ENCODE measurements at places on chromosomes 13 and 19. TPM values are rescaled to one million over a fixed set of nuclear protein-coding genes. Genes with fewer than 3 reads are reported as not detected.
A peak's percentile ranks its signal among the peaks of the same experiment; 100 is the strongest.

Gene ZNF99
- total RNA-seq: not detected

Gene KIR3DL2
- not detected for total RNA-seq

Gene IFNL3
- total RNA-seq: not detected

Gene ZNF565
- total RNA-seq: 16.3 TPM

Gene SMAD9
- 21.5 TPM for total RNA-seq

Gene MEIOSIN
- not detected for total RNA-seq

Gene CD177
- total RNA-seq: 2.8 TPM

GRCh38 chr13:32454886-32455593 lies 27.1 kb upstream of the N4BP2L1 start:
- no peak for DNase-seq
- no peak overlapping the region for H3K4me3 ChIP-seq
- H3K27me3 ChIP-seq: no peaks in the 10 kb centered on the region
- peaks cover 31% of the 10 kb centered on the region for H3K36me3 ChIP-seq
- no peak overlapping the region for H3K27ac ChIP-seq

- H3K4me3 ChIP-seq: no peak overlapping the region
- H3K27me3 ChIP-seq: no peaks in the 10 kb centered on the region
- no peak overlapping the region for H3K27ac ChIP-seq
- no peak for DNase-seq
- H3K36me3 ChIP-seq: no peaks in the 10 kb centered on the region
Observed at GRCh38 chr19:12987781-12988180, 7.5 kb upstream of the NFIX start.

DNA sequence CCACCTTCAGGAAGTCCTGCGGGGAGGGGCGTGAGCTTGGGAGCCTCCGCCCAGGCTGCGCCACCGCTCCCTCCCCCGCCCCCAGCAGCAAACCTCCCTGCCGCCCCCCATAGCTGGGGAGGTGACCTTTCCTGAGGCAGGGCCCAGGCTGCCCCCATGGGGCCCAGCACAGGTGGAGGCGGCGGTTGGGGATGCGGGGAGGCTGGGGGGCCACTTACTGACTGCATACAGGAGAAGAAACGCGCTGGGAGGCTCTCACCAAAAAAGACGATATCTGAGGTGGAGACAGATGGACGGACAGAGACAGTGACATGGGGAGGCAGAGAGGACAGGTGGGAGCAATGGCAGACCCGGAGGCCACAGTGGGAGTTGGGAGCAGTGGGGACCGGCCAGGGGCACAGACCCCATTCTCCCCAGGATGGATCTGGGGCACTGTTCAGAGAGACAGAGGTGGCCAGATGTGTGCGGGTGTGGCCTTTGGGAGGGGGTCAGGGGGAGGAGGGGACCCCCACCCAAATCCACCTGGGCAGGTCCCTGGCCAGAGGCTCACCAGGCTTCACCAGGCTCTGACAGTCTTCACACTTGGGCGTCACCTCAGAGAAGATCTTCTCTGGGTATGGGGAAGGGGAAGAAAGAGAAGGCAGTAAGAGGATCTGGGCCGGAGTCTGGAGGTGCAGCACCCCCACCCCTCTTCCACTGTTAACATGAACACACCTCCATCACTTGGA lies 3.0 kb upstream of the RINL start:
- peaks cover 67% of the 10 kb centered on the region for H3K36me3 ChIP-seq
- H3K4me1 ChIP-seq: peaks cover 18% of the 10 kb centered on the region
- H3K27me3 ChIP-seq: no peaks in the 10 kb centered on the region
- no peak overlapping the region for H3K4me3 ChIP-seq
- no peak for DNase-seq
- H3K27ac ChIP-seq: no peak overlapping the region

DNA sequence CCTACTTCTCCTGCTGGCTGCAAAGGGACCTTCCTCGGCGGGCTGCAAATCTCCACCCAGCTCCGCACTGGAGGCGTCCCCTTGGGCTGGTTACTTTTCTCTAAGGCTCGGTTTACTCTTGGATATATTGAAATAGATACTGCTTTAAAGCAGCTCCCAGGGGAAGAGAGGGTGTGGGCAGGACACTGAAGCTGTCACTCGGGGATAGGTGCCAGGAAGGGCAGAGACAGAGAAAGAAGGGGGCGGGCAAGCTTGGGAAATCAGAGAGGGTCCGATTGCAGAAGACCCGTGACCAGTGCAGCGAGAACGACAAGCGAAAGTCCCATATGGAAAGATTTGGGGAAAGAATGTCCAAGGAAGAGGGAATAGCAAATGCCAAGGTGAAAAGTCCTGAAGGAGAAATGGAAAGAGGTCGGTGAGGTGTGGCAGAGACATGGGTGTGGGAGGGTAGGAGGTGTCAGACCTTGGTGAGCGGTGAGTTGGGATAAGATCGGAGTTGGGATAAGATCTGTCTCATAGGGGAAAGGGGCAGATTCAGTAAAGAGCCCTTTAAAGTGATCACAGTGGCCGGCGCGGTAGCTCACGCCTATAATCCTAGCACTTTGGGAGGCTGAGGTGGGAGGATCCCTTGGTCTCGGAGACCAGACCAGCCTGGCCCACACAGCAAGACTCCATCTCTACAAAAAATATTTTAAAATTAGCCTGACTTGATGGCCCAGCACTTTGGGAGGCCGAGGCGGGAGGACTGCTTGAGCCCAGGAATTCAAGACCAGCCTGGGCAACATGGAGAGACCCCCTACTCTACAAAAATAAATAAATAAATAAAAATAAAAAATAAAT lies 618 bp downstream of the THSD8 start:
- peak overlapping the region; percentile 81 for H3K4me3 ChIP-seq
- H3K4me1 ChIP-seq: peaks cover 21% of the 10 kb centered on the region
- H3K27me3 ChIP-seq: peaks cover 6% of the 10 kb centered on the region

DNA sequence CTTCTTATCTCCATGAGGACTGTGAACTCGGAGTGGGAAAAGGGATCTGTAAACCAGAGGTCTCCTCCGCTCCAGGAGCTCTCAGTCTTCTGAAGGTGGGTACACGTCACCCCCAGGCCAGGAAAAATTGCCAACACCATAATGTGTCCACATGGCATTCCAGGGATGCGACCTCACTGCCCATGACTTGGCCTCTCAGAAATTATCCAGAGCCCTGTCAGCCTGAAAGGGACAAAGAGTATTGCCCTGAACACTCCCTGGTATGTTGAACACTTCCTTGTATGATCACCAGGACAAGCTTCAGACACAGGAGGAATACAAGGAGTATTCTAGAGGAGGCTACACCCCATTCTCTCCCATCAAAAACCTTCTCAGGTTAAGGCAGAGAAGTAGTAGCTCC lies 81.0 kb upstream of the SLC7A1 start:
- H3K4me1 ChIP-seq: no peaks in the 10 kb centered on the region
- H3K27ac ChIP-seq: no peak overlapping the region
- DNase-seq: no peak
- H3K27me3 ChIP-seq: no peaks in the 10 kb centered on the region
- no peaks in the 10 kb centered on the region for H3K36me3 ChIP-seq
- no peak overlapping the region for H3K4me3 ChIP-seq

GRCh38 chr13:113009743-113010509 lies 40.9 kb downstream of the MCF2L start:
- no peak overlapping the region for H3K4me3 ChIP-seq
- no peaks in the 10 kb centered on the region for H3K36me3 ChIP-seq
- H3K27me3 ChIP-seq: no peaks in the 10 kb centered on the region
- no peak overlapping the region for H3K27ac ChIP-seq
- DNase-seq: peak; percentile 78
- peaks cover 17% of the 10 kb centered on the region for H3K4me1 ChIP-seq

GRCh38 chr13:21796775-21797514 lies 126.1 kb downstream of the FGF9 start:
- H3K4me3 ChIP-seq: no peak overlapping the region
- no peaks in the 10 kb centered on the region for H3K27me3 ChIP-seq
- no peak for DNase-seq
- H3K36me3 ChIP-seq: no peaks in the 10 kb centered on the region
- no peaks in the 10 kb centered on the region for H3K4me1 ChIP-seq

DNA sequence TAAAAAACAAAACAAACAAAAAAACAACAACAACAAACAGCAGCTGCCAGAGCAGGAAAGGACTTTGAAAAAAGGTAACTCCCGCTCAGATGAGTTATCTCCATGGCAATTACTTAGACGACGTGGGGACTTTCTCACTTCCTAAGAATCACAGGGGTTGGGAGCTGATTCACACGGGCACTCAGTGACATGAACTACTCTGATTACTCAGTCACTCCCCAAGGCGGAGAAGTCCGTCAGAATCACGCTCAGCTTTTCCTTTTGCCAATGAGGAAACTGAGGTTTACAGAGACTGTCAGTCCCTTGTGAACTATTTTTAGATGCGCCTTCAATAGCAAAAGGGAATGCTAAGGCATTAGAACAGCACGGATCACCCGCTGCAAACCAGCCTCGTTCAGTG lies 32.3 kb upstream of the MATK start:
- no peak overlapping the region for H3K27ac ChIP-seq
- no peak overlapping the region for H3K4me3 ChIP-seq
- no peak for DNase-seq
- peaks cover 3% of the 10 kb centered on the region for H3K4me1 ChIP-seq
- peaks cover 18% of the 10 kb centered on the region for H3K27me3 ChIP-seq

DNA sequence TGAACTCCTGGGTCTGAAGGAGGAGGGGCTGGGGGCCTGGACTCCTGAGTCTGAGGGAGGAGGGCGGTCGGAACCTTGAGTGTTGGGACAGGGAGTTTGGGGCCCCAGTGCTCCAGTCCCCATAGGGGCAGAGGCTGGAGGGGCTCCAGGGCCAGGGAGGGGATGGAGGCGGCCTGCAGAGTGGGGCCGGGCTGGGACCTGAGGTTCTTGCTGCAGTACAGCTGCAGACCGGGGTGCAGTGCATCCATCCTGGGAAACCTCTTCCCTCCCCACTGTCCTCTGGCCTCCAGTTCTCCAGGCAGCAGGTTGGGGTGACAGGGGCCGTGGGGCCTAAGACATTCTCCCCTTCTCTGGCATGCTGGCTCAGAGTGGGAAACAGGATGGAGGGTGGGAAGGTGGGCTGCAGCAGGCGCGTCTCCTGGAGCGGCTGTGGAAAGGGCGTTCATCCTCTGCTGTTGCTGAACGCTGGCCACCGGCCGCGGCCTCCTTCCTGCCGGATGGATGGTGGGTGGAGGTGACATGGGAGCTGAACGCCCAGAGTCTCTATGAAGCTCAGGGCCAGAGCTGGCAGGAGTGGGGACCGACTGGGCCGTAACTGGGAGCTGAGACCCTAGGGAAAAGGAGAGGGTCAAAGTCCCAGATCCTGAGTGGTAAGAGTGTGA lies 1.6 kb downstream of the BRSK1 start:
- DNase-seq: no peak
- H3K36me3 ChIP-seq: no peaks in the 10 kb centered on the region
- no peak overlapping the region for H3K4me3 ChIP-seq
- H3K27ac ChIP-seq: peak overlapping the region; percentile 89
- H3K27me3 ChIP-seq: peaks cover 34% of the 10 kb centered on the region

GRCh38 chr19:48635263-48635965 lies 1.8 kb downstream of the DBP start:
- peak; percentile 75 for DNase-seq
- peak overlapping the region; percentile 96 for H3K27ac ChIP-seq
- H3K4me3 ChIP-seq: peak overlapping the region; percentile 74
- peaks cover 87% of the 10 kb centered on the region for H3K4me1 ChIP-seq

DNA sequence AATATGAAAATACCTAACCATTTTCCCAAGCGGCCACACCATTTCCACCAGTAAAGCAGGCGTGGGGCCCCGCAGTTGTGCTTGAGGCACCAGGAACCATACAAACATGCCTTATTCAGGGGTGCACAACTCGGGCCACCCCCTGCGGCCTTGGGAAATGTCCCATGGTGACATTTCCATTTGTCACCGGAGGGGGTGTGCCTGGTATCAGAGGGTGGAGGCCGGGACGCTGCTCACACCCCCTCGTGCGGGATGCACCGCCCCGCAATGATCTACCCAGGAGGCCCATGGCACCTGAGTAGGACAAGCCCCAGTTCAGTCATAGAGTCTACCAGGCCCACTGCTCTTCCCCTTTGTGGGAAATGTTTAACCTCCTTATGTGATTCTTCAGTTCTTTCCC lies 218.8 kb downstream of the TEX29 start:
- no peaks in the 10 kb centered on the region for H3K36me3 ChIP-seq
- peaks cover 75% of the 10 kb centered on the region for H3K27me3 ChIP-seq
- no peak overlapping the region for H3K27ac ChIP-seq
- no peak overlapping the region for H3K4me3 ChIP-seq
- H3K4me1 ChIP-seq: no peaks in the 10 kb centered on the region

- no peak overlapping the region for H3K4me3 ChIP-seq
- no peaks in the 10 kb centered on the region for H3K27me3 ChIP-seq
- H3K36me3 ChIP-seq: no peaks in the 10 kb centered on the region
- no peaks in the 10 kb centered on the region for H3K4me1 ChIP-seq
- no peak overlapping the region for H3K27ac ChIP-seq
Observed at GRCh38 chr13:107834281-107834680, 381.1 kb downstream of the LIG4 start.

DNA sequence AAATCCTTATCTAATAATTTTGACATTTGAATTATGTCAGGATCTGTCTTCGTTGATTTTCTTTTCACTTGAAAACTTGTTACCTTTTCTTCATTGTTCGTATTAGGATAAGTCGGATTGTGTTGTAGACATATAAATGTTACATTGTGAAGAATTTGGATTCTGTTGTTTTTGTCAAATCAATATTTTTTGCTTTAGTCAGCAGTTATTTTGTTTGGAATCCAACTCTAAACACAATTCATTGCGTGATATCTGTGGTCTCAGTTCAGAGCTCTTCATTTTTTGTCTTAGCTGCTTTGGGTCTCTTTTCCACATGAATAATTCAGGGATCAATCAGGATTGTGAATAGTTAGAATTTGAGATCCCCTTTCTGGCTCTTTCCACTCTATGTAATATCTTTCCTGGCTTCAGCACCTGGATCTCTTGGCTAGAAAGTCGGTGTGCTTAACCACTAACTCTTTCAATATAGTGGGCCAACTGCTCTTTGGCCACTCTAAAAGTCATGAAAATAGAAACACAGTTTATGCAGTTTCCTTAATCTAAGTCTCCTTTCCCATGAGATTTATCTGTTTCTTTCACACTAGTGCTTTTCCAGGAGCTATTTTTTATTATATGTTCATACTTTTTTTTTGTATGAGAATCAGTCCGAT lies 2494.2 kb upstream of the PCDH20 start:
- H3K4me1 ChIP-seq: no peaks in the 10 kb centered on the region
- no peak for DNase-seq
- H3K36me3 ChIP-seq: no peaks in the 10 kb centered on the region
- no peak overlapping the region for H3K27ac ChIP-seq
- H3K4me3 ChIP-seq: no peak overlapping the region
- H3K27me3 ChIP-seq: no peaks in the 10 kb centered on the region

DNA sequence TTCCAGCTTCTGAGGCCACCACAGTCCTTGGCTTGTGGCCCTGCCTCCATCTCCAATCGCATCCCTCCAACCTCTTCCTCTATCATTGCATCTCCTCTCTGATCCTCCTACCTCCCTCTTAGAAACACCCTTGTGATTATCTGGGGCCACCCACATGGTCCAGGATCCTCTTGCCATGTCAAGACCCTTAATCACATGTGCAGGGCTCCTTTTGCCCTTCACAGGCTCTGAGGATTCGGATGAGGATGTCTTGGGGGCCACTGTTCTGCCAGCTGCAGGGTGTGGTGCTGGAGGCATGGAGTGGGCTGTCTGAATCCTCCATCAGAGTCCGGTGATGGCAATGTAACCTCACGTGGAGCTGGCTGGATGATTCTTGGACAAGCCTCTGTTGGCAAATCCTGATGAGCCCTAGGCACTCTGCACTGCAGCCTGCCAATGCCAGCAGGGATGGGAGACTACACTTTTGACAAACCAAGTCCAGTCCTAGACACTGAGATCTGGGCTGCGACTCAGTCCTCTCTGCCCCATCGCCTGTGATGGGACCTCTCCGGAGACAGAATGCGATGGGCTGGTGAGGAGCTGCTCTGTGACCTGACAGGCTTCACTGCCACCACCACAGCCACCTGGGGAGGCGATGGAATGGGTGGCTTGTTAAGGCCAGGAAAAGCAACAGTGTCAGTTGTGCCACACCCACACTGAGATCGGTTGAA lies 61.2 kb downstream of the CCDC70 start:
- H3K27ac ChIP-seq: no peak overlapping the region
- no peaks in the 10 kb centered on the region for H3K4me1 ChIP-seq
